Placental epithelial cell (primary cell): ENCODE measurements at places on chromosomes 1 and 21. TPM values are rescaled to one million over a fixed set of nuclear protein-coding genes. Genes with fewer than 3 reads are reported as not detected.

Gene NES
- 0.65 and 2.7 TPM in 2 replicates for total RNA-seq

Gene LCE2B
- not detected in 2 replicates for total RNA-seq

Gene CHRNB2
- under 0.01 and 0.22 TPM in 2 replicates for total RNA-seq

Gene RAP1GAP
- total RNA-seq, result 0.39 and 1.3 TPM in 2 replicates

Gene OR2AJ1
- under 0.01 and 0.11 TPM in 2 replicates for total RNA-seq

Gene ISG15
- 14.5 and 42.5 TPM in 2 replicates for total RNA-seq

Gene S100A1
- 0.39 TPM in 1 of 2 replicates, not detected in the other for total RNA-seq

Gene AADACL4
- under 0.01 TPM in 1 of 2 replicates, not detected in the other for total RNA-seq

Gene MROH7
- 1.1 and 1.2 TPM in 2 replicates for total RNA-seq

Gene C1orf87
- total RNA-seq, result not detected in 2 replicates

Gene SIPA1L2
- total RNA-seq, result 2.7 and 4.9 TPM in 2 replicates

Gene RIT1
- total RNA-seq, result 32.6 and 34.5 TPM in 2 replicates

Gene CCDC30
- total RNA-seq, result 0.33 and 2.4 TPM in 2 replicates

Gene PLA2G4A
- 25.9 and 40.0 TPM in 2 replicates for total RNA-seq

Gene CFAP57
- total RNA-seq, result 0.22 and 0.39 TPM in 2 replicates

Gene STXBP3
- 43.1 and 62.0 TPM in 2 replicates for total RNA-seq

Gene PINK1
- 58.5 and 198 TPM in 2 replicates for total RNA-seq

Gene DNAH14
- total RNA-seq, result 2.7 and 3.1 TPM in 2 replicates

Gene CCDC17
- 2.4 and 2.6 TPM in 2 replicates for total RNA-seq

Gene AKR7A3
- total RNA-seq, result 0.11 and 0.79 TPM in 2 replicates

Gene GRIK3
- not detected in 2 replicates for total RNA-seq

Gene HSD3B2
- total RNA-seq, result 0.39 TPM in 1 of 2 replicates, not detected in the other
